Fibroblast of pulmonary artery (primary cell): ENCODE measurements at places on chromosomes 12 and 14.

DNA sequence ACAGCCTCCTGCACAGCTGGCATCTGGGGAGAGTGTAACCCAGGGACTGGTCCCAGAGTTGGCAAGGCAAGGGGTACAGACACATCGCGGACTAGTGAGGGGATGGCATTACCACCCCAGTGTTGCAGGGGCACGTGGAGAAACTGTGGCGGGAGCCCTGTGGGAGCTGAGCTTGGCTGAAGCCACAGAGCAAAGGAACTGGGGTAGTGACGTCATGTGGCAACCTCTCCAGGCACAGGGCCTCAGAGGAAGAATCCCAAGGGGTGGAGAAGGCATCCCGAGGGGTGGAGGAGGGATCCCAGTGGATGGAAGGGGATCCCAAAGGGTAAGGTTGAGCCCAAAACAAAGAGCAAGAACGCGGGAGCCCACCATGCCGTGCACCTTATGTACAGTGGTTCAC is 70.1 kb downstream of the GSC start:
- DNase-seq: no peak

DNA sequence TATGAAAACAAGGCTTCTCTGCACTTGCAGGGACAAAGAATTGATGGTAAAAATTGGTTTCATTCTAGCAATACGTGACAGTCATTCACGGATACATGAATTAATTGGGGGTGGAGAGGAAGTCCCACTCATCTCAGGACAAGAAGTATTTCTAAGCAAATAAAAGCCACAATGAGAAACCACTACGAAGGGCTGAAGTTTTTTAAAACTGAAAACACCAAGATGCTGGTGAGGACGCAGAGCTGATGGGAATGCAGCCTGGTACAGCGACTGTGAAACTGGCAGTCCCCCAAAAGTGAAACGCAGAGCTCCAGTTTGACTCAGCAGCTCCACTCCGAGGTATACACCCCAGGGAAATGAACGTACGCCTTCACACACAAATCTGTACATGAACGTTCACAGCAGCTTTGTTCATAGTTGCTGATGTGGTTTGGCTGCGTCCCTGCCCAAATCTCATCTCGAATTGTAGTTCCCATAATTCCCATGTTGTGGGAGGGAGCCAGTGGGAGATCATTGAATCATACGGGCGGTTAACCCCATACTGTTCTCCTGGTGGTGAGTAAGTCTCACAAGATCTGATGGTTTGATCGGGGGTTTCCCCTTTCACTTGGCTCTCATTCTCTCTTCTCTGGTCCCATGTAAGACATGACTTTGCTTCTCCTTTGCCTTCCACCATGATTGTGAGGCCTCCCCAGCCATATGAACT is 89.0 kb downstream of the SCARB1 start:
- DNase-seq: peak; percentile 96

DNA sequence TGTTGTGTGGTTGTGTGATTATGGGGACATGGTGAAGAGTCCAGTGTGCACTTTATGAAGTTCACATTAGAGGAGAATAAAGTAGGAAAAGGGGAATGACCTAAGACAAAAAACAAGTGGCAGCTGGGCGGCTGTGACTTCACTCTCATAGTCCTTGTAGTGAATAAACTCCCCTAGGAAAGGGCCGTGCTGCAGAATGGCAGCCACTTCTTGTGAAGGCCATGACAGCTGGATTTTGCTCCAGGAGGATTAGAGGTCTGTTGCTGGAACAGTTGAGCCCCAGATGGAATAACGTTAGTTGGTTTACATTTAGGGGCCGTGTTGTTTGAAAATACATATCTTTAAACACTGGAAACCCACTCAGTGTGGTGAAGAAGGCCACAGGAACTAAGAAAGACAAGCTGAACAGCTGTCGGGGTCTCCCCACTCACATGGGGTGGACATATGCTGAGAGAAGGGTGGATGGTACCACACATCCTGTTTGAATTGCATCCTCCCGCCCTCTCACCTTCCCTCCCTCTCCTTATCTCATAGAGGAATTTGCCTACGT is 276.9 kb downstream of the CACNA1C start:
- no peak for DNase-seq

- peak; percentile 59 for DNase-seq
Observed at GRCh38 chr12:12975322-12976077, 23.5 kb upstream of the GPRC5D start.

DNA sequence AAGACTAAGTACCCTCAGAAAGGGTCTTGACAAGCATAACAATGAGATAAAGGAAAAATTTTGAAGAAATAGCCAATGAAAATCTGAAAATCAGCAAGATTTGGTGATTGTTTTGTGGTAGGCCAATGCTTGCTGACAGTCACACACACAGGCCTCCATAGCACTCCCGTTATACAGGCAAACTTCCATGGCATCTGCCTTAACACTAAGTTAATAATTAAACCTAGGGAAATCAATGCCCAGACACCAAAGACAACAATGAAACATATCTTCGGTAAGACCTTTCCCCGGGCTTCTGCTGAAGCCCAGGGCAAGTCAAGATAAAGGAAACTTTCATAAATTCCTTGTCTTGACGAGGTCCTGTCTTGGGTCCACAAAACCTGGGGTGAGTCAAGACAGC is 18.6 kb upstream of the RERGL start:
- no peak for DNase-seq

DNA sequence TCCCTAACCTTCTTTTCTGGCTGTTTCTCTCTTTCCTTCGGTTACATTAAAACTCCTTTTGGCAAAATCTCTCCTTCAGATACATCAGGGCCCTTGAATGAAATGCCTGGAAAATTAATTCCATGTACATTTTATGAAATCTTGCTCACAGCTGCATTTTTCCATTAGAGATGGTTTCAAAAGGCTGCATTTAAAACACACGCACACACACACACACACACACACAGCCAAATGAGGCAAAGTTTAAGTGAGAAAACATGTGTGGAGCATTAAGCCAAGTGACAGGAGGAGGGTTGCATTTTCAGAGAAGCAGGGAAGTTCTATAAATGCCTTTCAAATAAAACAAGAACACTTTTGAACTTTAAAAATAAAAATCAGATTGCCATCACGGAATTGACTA is 216.4 kb downstream of the LRIG3 start:
- DNase-seq: no peak

- no peak for DNase-seq
Observed at GRCh38 chr12:105222726-105223351, 13.1 kb downstream of the APPL2 start.

GRCh38 chr14:68377006-68377405 is 415.9 kb downstream of the ZFP36L1 start:
- DNase-seq: no peak

DNA sequence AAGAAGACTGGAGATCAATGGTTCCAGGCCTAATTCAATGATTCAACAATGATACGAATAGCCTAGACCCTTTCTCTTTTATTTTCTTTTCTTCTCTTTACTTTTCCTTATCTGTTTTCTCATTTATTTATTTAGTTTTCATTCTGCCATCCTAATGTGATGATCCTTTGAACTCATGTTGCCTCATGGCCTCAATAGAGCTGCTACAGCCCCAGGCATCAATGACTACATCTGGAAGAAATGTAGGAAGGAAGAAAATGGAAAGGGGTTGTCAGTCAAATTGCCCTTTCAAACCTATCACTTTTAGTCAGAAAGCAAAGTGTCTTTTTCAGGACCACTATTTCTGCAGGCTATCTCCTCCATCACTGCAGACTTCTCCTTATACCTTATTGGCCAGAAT is 69.9 kb downstream of the CMKLR1 start:
- DNase-seq: no peak

DNA sequence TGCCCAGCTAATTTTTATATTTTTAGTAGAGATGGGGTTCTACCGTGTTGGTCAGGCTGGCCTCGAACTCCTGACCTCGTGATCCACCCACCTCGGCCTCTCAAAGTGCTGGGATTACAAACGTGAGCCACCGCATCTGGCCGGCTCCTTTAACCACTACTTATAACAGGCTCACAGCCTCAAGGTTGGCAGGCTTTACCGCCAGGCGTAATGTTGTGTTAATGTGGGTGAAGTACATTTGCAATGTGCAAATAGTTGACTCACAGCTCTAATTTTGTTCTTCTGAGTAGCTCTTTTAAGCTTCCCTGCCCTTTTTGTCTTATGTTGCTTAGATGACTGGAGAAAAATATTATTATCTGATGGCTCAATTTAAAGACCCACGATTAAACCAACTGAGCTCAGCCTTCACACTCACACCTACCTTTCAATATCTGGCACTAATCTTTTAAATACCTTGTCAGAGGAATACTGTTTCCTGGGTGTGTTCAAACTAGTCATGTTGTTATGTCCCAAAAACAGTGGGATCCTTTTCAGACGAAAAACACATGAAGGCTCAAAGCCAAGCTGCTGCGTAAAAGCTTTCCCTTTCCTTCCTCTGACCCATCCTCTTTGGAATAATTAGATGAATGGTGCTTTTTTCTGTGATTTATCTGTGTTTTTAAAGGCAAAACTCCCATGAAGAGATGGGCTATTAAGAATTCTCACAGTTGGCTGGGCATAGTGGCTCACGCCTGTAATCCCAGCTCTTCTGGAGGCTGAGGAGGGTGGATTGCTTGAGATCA is 57.2 kb upstream of the USP44 start:
- peak; percentile 54 for DNase-seq

- DNase-seq: peak; percentile 26
Observed at GRCh38 chr14:51828017-51828797, 32.2 kb upstream of the GNG2 start.

GRCh38 chr14:96897184-96897583 is 100.0 kb downstream of the VRK1 start:
- no peak for DNase-seq

DNA sequence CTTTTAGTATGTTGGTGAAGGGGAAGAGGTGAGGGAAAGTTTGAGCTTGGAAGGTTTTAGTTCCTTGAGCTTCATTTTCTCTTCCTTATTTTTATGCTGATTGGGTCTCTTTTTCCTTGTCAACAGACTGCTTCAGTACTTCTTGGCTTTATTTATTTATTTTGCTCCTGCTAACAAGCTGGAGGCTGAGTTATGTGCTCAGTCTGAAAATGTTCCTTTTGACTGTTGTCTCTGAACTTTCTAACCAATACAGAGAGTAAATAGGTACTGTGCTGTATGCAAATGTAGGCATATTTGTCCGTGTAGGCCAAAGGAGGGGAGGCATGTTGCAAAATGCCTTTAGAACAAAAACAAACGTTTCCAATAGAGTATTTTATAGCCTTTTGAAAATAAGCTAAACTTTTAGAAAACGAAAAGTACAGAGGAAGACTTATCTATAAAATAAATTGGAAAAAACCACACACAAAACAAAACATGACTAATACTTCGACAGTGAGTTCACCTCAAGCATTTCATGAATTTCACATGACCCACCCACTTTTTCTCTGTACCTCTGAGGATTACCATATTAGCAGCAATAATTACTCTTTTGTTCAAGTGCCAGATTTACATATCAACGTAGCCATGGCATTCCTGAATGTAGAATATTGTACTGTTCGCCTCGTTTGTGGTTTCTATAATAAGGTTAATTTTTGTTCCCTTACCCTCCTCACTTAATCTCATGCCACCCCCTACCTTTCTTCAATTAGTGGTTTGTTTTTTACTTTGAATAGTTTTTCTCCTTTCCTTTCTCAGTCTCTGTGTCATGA is 4.7 kb upstream of the CREBL2 start:
- peak; percentile 74 for DNase-seq

DNA sequence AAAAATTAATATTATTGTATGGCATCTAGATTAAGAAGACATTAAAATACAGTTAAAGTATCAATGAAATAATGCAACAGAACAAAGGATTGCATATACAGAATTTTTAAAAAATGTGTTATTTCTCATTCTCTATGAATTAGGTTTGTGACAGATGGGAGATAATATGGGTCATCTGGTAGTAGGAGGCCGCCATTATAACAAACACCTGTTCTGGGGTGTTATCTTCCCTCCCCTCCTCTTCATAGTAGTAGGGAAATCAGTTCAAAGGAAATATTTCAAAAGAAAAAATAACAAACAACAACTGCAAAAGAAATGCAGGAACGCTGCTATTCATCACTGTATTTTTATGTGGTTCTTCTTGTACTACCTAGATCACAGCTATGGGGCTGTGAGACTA is 187.0 kb upstream of the ATP2B1 start:
- no peak for DNase-seq

- DNase-seq: no peak
Observed at GRCh38 chr12:69886109-69886508, 61.1 kb downstream of the MYRFL start.

GRCh38 chr12:121543786-121544185 is 37.0 kb downstream of the KDM2B start:
- no peak for DNase-seq

GRCh38 chr14:23377573-23378563 is 1.0 kb downstream of the CMTM5 start:
- no peak for DNase-seq

DNA sequence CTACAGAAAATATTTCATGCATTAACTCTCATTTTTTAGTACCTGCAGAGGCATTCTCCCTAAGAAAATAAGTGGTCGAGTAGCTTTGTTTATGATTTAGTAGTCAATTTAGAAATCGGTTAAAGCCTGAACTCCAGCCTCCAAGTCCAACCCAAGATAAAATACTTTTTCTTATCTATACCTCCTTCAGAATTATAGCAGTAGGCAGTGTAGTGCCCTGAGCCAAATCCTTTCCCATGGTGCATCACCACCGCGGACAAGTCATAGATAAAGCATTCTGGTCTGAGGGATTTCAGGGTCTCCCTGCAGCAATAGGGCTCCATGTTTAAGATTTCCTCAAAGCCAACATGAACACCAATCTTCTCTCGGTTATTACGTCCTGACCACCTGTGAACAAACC is 30.5 kb downstream of the USP44 start:
- DNase-seq: no peak

- peak; percentile 28 for DNase-seq
Observed at GRCh38 chr14:53152184-53152886, 788 bp downstream of the DDHD1 start.

GRCh38 chr14:103071544-103072251 is 12.3 kb upstream of the LBHD2 start:
- no peak for DNase-seq

- no peak for DNase-seq
Observed at GRCh38 chr12:76003355-76003638, 28.3 kb downstream of the PHLDA1 start.

- DNase-seq: no peak
Observed at GRCh38 chr12:101117842-101118241, 92.2 kb downstream of the SLC5A8 start.

- peak; percentile 35 for DNase-seq
Observed at GRCh38 chr12:50505675-50506530, 1.1 kb downstream of the DIP2B start.

GRCh38 chr14:63542231-63542999 is 762 bp downstream of the PPP2R5E start:
- no peak for DNase-seq

DNA sequence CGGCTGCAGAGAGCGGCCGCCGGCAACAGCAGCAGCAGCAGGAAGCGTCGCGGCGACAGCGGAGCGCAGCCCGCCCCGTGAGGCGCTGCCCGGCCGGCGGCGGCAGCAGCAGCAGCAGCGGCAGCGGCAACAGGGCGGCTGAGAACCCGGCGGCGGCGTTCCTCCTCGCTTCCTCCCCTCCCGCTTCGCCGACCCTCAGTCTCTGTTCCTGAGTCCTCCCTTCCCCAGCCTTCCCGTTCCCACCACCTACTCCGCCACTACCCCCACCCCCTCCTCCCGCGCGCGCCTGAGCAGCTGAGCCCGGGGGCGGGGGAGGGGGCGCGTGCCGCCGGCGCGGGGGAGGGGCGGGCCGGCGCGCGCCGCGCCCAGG is 310 bp downstream of the BICDL1 start:
- peak; percentile 35 for DNase-seq
